GM10248 (cell line): ENCODE measurements at places on chromosomes 5 and 9.

- peak; percentile 12 for DNase-seq
Observed at GRCh38 chr9:2116073-2116472, 100.9 kb downstream of the SMARCA2 start.

GRCh38 chr5:31854181-31855133 is 215.5 kb downstream of the PDZD2 start:
- DNase-seq = no peak

GRCh38 chr9:111605041-111605559 is 5.7 kb upstream of the PTGR1 start:
- no peak for DNase-seq

GRCh38 chr5:93596310-93596675 is 13.3 kb downstream of the NR2F1 start:
- no peak for DNase-seq

DNA sequence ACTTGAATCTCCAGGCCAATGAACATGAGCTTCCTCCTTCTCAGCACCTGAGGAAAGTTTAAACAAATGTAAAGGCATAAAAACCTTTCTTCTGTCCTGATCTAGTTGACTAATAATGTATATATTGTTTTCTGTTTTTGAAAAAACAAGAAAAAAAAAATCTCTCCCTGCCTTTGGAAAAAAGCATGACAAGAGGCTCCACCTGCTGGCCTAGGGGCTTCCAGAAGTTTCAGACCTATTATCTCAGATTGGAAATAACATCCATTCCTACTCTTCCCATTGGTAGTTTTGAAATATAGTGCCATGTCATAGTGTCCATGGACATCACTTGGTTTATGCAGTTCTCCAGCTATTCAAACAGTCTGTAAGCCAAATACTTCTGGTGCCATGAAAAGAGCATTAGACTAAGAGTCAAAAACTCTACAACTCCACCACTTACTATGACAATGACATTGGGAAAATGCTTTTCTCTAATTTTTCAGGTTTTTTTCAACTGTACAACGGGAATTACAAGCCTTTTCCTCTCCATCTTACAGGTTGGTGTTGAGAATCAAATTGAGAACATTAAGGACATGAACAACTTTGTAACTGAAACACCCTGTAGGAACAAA is 409.6 kb upstream of the MPDZ start:
- no peak for DNase-seq

DNA sequence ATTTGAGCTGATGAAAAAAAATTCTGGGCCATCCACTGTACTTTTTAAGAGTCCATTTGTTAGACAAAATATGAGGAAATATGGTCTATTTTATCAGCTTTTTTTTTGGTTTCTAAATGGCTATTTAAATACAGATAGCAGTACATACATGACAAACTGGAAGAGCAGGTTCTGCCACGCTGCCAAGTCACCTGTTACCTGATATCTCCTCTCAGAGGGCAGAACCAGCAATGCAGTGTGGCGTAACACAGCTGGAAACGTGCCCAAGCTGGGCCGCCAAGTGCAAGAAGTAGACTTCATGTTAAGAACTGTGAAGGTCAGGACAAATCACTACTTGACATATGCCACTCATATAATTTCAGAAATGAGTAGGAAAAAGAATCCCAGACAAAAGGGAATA is 8.1 kb downstream of the MCIDAS start:
- DNase-seq = no peak

GRCh38 chr5:54741711-54742110 is 224.2 kb downstream of the SNX18 start:
- DNase-seq = no peak

DNA sequence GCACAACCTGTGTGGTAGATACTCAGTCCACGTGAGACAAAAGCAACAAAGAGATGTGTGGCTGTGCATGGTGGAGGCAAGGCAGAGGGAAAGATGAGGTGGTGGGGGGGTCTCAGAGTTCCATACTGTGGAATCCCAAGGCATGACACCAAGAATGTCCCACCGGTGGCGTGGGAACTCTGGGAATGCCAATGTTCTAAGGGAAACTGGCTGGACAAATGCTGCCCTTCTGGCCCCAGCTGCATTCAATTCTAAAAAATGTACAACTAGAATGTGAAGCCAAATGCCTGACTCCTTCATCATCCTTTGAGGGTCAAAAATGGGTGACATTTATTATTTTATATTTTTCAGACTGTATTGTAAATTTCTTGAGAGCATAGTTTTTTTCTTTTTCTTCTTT is 58.2 kb upstream of the EQTN start:
- DNase-seq = no peak

GRCh38 chr5:5374009-5374715 is 48.3 kb upstream of the ICE1 start:
- no peak for DNase-seq

GRCh38 chr5:78691084-78691960 is 42.8 kb upstream of the LHFPL2 start:
- DNase-seq = no peak

- DNase-seq = no peak
Observed at GRCh38 chr5:38795986-38796741, 49.6 kb upstream of the OSMR start.
